Liver (tissue), 10 donors: ENCODE measurements at places on chromosomes 13 and 19. TPM values are rescaled to one million over a fixed set of nuclear protein-coding genes. Genes with fewer than 3 reads are reported as not detected.

- H3K27me3 ChIP-seq: no peaks in the 10 kb centered on the region
- H3K4me3 ChIP-seq: peak overlapping the region; percentile 42
- peaks cover 24% of the 10 kb centered on the region for H3K36me3 ChIP-seq
- H3K4me1 ChIP-seq: peaks cover 34% of the 10 kb centered on the region
- peak overlapping the region; percentile 61 for H3K27ac ChIP-seq
- no peak for DNase-seq
These were observed 1.2 kb upstream of the EEF2 start for GRCh38 chr19:3986260-3987041.

GRCh38 chr13:98503175-98504028 lies 73.5 kb downstream of the STK24 start:
- peaks cover 58% of the 10 kb centered on the region for H3K4me1 ChIP-seq
- no peak for DNase-seq
- no peak overlapping the region for H3K4me3 ChIP-seq
- peak overlapping the region; percentile 84 for H3K27ac ChIP-seq
- no peaks in the 10 kb centered on the region for H3K36me3 ChIP-seq

GRCh38 chr13:53174545-53174944 lies 145.9 kb downstream of the OLFM4 start:
- no peak for DNase-seq
- H3K4me1 ChIP-seq: no peaks in the 10 kb centered on the region
- no peak overlapping the region for H3K4me3 ChIP-seq
- no peaks in the 10 kb centered on the region for H3K27me3 ChIP-seq
- H3K36me3 ChIP-seq: no peaks in the 10 kb centered on the region

KLK6 gene
- total RNA-seq: not detected

LIPE gene
- total RNA-seq: 1.5 TPM

KLF1 gene
- total RNA-seq: not detected

DNA sequence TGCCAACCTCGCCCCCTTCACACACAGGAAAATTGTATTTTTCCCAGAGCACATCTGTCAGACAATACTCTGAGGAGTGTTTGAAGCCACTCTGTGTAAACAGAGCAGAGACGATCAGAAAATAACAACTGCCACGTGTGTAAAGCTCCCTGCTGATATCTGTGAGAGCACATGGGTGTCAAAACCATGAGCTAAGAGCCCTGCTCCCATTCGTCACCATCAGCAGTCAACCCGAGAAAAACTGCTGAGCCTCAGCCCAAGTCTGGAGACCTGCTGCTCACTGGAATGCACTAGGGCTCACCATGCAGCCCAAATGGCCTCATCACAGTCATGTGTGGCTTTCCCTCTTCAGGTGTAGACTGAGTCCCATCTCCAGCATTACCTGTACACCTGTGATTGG lies 304.1 kb downstream of the FGF14 start:
- H3K4me1 ChIP-seq: no peaks in the 10 kb centered on the region
- H3K27ac ChIP-seq: no peak overlapping the region
- no peak for DNase-seq
- H3K27me3 ChIP-seq: no peaks in the 10 kb centered on the region
- no peaks in the 10 kb centered on the region for H3K36me3 ChIP-seq

DNA sequence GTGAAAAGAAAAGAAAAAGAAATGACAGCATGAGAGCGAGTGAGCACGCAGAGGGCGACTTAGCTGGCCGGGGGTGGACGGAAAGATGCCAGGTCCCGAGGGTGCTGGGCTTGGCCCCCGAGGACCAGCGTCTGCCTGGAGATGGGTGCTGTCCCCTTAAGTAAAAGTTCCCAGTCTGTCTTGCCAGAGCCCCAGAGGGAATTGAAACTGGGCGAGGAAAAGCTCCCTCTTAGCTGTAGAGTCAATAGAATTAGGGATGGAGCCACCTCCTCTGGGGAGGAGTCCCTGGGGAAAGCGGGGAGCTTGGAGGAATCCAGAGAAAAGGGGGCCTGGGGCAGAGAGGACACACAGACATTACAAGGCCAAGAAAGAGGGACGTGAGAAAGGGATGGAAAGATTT lies 13.3 kb downstream of the BCAM start:
- DNase-seq: no peak
- no peaks in the 10 kb centered on the region for H3K36me3 ChIP-seq
- no peak overlapping the region for H3K4me3 ChIP-seq
- no peak overlapping the region for H3K27ac ChIP-seq

DNA sequence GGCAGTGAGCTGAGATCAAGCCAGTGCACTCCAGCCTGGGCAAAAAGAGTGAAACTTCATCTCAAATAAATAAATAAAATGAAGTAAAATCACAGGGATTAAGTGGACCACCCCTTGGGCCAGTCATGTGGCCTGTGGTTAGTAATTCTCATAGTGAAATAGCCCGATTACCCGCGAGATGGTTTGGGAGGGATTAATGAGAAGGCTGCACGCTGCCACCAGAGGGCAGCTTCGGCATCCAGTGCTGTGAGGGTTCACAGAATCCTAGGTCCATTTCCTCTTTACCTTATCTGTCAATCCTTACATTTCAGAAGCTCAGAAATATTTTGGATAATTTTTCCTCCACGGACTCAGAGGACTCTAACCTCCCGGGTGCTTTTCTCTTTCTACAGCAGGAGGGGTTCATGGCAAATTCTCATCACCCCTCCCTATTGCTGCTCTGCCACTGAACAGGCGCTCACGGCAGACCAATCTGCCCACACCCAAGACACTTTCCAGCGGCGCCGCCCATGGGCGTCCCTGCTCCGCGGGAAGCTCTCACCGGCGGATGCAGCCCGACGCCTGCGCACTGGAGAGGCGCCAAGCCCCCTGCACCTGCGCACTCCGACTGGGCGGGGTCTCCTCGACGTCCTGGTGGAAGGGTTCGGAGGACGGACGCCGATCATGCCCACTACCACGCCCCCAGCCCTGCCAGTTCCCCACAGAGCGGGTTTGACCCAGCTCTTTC lies 11.0 kb downstream of the ZNF835 start:
- H3K4me3 ChIP-seq: peak overlapping the region; percentile 9
- no peaks in the 10 kb centered on the region for H3K27me3 ChIP-seq
- DNase-seq: no peak
- H3K36me3 ChIP-seq: no peaks in the 10 kb centered on the region
- H3K27ac ChIP-seq: no peak overlapping the region

DNA sequence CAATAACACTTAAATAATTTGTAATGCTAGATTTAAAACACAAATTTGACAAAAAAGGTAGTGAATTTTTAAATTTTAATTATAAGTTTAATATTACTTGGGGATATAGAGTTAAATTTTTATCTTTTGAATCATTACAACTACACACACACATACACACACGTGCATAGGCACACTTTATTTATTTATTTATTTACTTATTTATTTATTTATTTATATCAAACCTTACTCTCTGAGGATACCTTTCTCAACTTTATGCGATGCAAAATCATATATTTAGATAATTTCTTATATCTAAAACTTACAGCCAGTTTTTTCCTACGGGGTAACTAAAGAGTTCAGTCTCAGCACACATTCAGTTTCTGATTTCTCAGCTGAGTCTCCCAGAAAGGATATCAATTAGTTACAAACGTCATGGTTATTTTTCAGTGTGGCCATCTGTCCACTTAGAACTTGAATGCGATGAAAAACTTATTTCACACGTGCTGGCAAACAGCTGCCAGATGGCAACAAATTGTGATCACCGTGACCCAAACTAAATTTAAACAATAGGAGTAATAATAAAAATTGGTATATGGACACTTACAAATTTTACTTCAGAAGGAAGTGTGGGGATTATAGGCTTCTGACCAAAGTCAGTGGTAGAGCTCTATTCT lies 683.1 kb upstream of the PRR20A start:
- no peaks in the 10 kb centered on the region for H3K36me3 ChIP-seq
- H3K27ac ChIP-seq: no peak overlapping the region
- H3K4me3 ChIP-seq: no peak overlapping the region
- no peak for DNase-seq
- H3K27me3 ChIP-seq: no peaks in the 10 kb centered on the region

ARRDC5 gene
- total RNA-seq: 0.05 TPM

DNA sequence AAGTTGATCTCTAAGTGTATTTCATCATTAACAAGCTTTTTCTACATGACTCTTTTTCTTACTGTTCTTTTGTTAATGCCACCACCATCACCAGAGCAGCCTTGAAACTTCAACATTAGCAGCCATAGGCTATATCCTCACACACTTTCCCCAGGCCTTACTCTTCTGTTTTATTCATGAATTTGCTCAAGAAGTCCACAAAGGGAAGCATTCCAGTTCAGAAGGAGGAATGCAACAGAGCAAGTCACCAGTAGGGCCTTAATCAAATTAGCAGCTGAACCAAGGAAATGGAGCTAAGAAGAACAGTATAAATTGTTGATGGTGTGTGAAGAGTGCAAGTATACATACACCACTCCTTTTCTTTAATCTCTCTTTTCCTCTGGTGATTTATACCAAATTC lies 223.1 kb downstream of the NBEA start:
- H3K4me3 ChIP-seq: no peak overlapping the region
- H3K27me3 ChIP-seq: no peaks in the 10 kb centered on the region
- DNase-seq: no peak
- no peak overlapping the region for H3K27ac ChIP-seq
- no peaks in the 10 kb centered on the region for H3K4me1 ChIP-seq
- no peaks in the 10 kb centered on the region for H3K36me3 ChIP-seq

ZNF524 gene
- total RNA-seq: 6.7 TPM

SLC6A16 gene
- total RNA-seq: 0.19 TPM

- no peak overlapping the region for H3K4me3 ChIP-seq
- no peaks in the 10 kb centered on the region for H3K4me1 ChIP-seq
- H3K36me3 ChIP-seq: no peaks in the 10 kb centered on the region
- DNase-seq: no peak
- no peak overlapping the region for H3K27ac ChIP-seq
- H3K27me3 ChIP-seq: no peaks in the 10 kb centered on the region
These were observed 199.4 kb upstream of the MIR17HG start for GRCh38 chr13:91148098-91148497.

SMIM24 gene
- total RNA-seq: 2.8 TPM

GRCh38 chr13:31747291-31747690 lies 8.0 kb downstream of the RXFP2 start:
- no peak for DNase-seq
- no peak overlapping the region for H3K27ac ChIP-seq
- no peak overlapping the region for H3K4me3 ChIP-seq
- H3K27me3 ChIP-seq: peaks cover 2% of the 10 kb centered on the region
- no peaks in the 10 kb centered on the region for H3K4me1 ChIP-seq
- H3K36me3 ChIP-seq: no peaks in the 10 kb centered on the region
